ENCODE measurements at places on chromosomes 4 and X.

- DNase-seq, result no peak
Observed at GRCh38 chr4:20354120-20354519, 102.4 kb downstream of the SLIT2 start.

GRCh38 chr4:69823048-69823447 lies 36.9 kb downstream of the SULT1E1 start:
- no peak for DNase-seq

DNA sequence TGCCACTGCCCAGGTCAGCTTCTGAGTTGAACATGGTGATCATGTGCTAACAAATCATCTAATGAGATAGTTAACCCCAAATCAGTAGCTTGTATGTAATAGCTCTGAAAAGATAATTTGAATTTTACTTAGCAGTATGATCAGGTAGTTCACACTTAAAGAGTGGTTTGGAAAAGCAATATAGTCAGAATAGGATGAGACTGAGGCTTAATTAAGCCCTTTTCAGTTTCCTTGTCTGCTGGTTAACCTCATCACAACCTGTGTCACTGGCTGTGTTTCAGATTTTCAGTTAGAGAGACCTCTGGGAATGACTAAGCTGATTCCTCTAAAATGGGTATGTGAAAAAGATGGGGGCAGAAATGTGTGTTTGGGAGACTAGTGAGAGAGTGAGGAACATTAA lies 38.1 kb downstream of the GPR174 start:
- no peak for DNase-seq

DNA sequence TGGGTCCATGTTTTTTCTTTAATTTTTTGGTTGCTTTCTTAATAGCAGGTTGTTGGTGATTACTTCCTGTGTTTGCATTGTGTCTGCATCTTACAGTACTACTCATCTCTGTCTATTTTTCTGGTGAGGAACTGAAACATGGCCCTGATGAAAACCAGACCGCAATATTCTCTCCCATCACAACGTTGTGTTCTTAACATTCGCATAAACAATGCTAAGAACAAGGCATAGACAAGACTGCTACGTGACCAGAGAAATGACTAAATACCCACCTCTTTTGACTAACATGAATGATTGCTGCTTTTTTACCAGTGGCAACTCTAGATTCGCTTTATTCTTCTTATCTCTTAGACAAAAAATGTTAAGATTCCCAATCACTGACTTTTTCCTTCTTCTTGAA lies 179.1 kb downstream of the GC start:
- DNase-seq, result no peak

- no peak for DNase-seq
Observed at GRCh38 chr4:171162478-171162877, 650.7 kb upstream of the GALNTL6 start.

GRCh38 chr4:89751416-89751815 lies 85.5 kb downstream of the SNCA start:
- DNase-seq, result no peak

GRCh38 chr4:83851261-83852084 lies 315.6 kb downstream of the GPAT3 start:
- DNase-seq, result no peak
